Stimulated activated CD4-positive, alpha-beta T cell treated with anti-CD3 and anti-CD28 coated beads, Interleukin-1b, Interleukin-23, amount 100 ng/mL, for 24 hours (primary cell): ENCODE measurements at places on chromosomes 7 and 10.

DNA sequence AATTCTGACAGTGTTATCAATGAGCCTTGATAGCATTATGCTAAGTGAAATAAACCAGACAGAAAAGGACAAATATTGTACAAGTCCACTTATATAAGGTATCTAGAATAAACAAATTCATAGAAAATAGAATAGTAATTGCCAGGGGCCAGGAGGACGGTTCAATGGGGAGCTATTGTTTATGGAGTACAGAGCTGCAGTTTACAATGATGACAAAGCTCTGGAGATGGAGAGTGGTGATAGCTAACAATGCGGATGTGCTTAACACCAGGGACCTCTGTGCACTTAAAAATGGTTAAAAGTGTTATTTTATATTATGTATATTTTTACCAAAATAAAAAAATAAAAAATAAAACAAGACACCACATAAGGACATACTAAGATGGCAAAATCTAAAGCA is 46.1 kb upstream of the ZNF33B start:
- no peak for DNase-seq

GRCh38 chr10:61801484-61801883 is 100.0 kb upstream of the ARID5B start:
- DNase-seq: no peak

GRCh38 chr10:35493196-35494118 is 111.7 kb upstream of the GJD4 start:
- DNase-seq: no peak

DNA sequence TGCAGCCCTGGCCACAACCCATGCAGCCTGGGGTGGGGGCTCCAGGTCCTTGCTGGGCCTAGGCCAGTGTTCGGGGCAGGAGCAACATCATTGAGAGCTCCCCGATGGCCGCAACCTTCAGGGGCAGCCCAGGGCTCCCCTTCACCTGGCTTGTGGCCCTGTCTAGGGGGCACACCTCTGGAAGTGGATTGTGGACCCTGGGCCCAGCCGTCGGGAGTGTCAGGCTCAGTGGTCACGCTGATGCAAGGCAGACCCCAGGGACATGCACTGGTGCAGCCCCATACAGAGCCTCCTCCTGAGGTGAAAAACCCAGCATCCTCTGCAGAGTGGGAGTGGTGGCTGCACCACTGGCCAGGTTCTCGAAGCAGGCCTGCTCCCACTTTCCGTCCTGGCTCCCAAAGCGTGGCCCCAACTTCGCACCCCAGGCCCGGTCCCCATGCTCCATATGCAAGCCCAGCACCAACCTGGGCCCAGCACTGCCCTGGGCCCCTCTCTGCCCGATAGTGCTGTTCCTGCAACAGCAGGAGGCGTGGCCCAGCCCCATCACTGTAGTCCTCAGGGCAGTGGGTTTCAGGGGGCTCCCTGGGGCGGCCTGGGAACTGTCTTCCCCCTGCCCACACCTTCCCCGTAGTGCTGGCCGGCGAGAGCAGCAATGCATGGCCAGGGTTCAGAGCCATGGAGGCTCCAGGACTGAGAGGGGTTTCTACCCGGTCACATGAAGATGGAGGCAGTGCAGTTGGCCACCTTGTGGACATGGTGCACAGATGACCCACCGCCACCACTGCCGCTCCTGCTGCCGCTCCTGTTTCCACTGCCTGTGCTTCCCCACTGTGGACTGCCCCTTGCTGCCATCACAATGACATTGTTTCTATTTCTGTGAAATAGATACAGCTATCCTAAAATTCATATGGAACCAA is 303.9 kb upstream of the NRG3 start:
- DNase-seq: no peak

DNA sequence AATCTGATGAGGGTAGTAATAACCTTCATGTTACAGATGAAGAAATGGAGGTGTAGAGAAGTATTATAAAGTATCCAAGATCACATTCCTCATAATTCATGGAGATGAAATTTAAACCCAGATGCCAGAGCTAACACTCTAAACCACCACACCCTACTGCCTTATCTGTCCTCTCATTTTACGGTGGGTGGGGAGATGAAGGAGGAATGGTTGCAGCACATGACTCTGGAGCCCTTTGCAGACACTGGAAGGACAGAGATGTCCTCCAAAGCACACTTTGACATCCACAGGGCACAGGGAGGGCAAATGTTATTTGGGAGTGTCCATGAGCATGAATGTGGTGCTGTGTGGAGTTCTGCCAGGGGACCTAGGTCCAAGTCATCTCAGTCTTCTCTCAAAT is 1.1 kb downstream of the PLEKHS1 start:
- no peak for DNase-seq

GRCh38 chr10:10774416-10774815 is 243.3 kb upstream of the CELF2 start:
- DNase-seq: no peak

GRCh38 chr7:143323653-143324052 is 7.7 kb downstream of the CLCN1 start:
- DNase-seq: no peak

- no peak for DNase-seq
Measured at GRCh38 chr10:91804126-91804510, 5.9 kb downstream of the TNKS2 start.

GRCh38 chr7:68041554-68041953 is 1044.9 kb downstream of the TYW1 start:
- no peak for DNase-seq

DNA sequence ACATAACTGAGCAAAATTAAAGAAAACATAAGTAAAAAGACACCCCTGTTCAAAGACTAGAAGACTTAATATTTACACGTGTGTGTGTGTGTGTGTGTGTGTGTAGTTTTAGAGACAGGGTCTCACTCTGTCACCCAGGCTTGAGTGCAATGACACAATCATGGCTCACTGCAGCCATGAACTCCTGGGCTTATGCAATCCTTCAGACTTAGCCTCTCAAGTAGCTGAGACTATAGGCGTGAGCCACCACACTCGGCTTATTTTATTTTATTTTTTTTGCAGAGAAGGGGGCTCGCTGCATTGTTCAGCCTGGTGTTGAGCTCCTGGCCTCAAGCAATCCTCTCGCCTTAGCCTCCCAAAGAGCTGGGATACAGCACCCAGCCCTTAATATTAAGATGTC is 90.3 kb downstream of the JMJD1C start:
- DNase-seq: no peak
